ENCODE measurements at places on chromosomes 6 and 20. TPM values are rescaled to one million over a fixed set of nuclear protein-coding genes. Genes with fewer than 3 reads are reported as not detected.

The C6orf132 gene
- polyA plus RNA-seq = not detected

The CFAP61 gene
- 0.42 TPM for polyA plus RNA-seq

The MEI4 gene
- polyA plus RNA-seq = not detected

The TEAD3 gene
- 0.10 TPM for polyA plus RNA-seq

The PPP1R18 gene
- polyA plus RNA-seq = 50.6 TPM

The TMEM74B gene
- 155 TPM for polyA plus RNA-seq

The SIRPA gene
- polyA plus RNA-seq = 6.7 TPM

The MYT1 gene
- polyA plus RNA-seq = 35.8 TPM

The RFX6 gene
- not detected for polyA plus RNA-seq

The RIMS1 gene
- polyA plus RNA-seq = 17.8 TPM

The DHX35 gene
- 24.9 TPM for polyA plus RNA-seq

The CPNE5 gene
- polyA plus RNA-seq = 9.5 TPM

The TRIM31 gene
- not detected for polyA plus RNA-seq

The HLA-DQA2 gene
- not detected for polyA plus RNA-seq

The TSBP1 gene
- polyA plus RNA-seq = not detected

The GMPR gene
- 1.6 TPM for polyA plus RNA-seq

The FAM184A gene
- 41.9 TPM for polyA plus RNA-seq

The HSPA1L gene
- polyA plus RNA-seq = 2.6 TPM

All from neural cell (in vitro differentiated cells).